Lung (tissue), 17 donors: ENCODE measurements at places on chromosomes 5 and 9.

DNA sequence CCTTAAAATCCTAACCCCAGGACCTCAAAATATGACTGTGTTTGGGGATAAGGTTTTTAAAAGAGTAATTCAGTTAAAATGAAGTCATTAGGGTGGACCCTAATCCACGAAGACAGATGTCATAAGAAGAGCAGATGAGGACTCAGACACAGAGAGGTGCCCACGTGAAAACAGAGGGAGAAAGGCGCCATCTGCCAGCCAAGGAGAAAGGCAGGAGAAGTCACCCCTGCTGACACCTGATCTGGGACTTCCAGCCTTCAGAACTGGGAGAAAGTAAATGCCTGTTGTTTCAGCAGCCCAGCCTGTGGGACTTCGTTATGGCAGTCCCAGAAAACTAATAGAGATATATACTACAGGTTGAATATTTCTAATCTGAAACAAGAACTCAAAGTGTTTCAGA is 67.4 kb downstream of the ROR2 start:
- DNase-seq: no peak

GRCh38 chr9:4864234-4864661 is 71.5 kb downstream of the RCL1 start:
- peak; percentile 24 for DNase-seq

- DNase-seq: peak; percentile 76
These were observed 1.6 kb downstream of the ZFYVE16 start for GRCh38 chr5:80409367-80409966.

GRCh38 chr5:159316519-159317383 is 13.5 kb downstream of the IL12B start:
- peak; percentile 71 for DNase-seq

- no peak for DNase-seq
These were observed 33.2 kb upstream of the RICTOR start for GRCh38 chr5:39107350-39107749.

- no peak for DNase-seq
These were observed 24.6 kb upstream of the GLIS3 start for GRCh38 chr9:4324513-4324912.

DNA sequence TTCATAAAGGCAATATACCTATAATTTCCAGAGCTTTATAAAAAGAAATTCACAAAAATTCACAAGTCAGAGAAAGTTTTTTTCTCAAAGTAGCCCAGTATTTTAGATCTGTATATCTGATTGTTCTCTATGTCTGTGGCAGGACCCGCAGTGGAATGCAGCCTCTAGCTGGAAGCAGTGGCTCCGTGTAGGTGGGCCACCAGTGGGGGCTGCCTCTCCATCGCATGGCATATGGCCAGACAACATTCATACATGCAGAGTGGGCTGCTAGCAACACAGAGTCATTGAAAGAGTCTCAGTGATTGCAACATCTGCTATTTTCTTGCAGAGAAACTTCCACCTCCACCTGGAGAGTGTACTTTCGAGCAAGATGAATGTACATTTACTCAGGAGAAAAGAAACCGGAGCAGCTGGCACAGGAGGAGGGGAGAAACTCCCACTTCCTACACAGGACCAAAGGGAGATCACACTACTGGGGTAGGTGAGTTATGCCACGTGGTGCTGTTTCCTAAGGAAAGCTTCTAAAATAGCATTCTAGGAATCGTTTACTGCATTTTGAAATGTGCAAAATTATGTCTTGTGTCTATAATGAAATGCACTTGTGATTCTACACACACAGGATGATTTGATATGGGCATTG is 88.5 kb upstream of the SMC5 start:
- peak; percentile 18 for DNase-seq

DNA sequence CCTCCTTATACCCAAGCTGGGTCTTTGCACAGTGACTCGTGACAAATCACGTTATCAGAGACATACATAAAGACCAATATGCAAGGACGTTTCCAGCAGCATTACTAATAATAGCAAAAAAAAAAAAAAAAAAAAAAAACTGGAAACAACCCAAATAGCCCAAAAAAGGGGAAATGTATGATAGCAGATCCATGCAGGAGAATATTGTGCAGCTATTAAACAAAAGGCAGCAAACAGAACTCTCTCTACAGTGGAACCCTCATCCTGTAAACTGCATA is 37.7 kb downstream of the C5orf15 start:
- DNase-seq: no peak

GRCh38 chr9:127074561-127075548 is 47.6 kb downstream of the ANGPTL2 start:
- no peak for DNase-seq

- no peak for DNase-seq
These were observed 72.9 kb downstream of the BAAT start for GRCh38 chr9:101311758-101312420.

GRCh38 chr5:153610009-153610408 is 119.5 kb downstream of the GRIA1 start:
- no peak for DNase-seq

DNA sequence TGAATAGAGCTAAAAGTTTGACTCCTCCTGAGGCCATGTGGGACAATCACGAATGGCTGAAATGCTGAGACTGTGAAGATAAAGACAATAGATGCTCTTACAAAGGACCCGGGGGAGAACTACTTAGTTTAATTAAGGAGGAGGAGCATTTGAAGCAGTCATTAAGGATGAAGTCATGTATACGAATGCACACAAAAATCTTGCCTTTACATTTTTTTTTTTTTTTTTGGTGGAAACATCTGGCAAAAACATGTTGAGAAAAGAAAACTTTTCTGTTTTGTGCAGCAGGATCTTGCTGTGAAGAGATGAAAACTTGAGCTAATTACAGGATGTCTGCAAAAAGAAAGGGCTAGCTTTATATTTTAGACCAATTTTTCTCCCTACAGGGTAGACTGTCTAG is 42.3 kb upstream of the NR3C1 start:
- DNase-seq: no peak

DNA sequence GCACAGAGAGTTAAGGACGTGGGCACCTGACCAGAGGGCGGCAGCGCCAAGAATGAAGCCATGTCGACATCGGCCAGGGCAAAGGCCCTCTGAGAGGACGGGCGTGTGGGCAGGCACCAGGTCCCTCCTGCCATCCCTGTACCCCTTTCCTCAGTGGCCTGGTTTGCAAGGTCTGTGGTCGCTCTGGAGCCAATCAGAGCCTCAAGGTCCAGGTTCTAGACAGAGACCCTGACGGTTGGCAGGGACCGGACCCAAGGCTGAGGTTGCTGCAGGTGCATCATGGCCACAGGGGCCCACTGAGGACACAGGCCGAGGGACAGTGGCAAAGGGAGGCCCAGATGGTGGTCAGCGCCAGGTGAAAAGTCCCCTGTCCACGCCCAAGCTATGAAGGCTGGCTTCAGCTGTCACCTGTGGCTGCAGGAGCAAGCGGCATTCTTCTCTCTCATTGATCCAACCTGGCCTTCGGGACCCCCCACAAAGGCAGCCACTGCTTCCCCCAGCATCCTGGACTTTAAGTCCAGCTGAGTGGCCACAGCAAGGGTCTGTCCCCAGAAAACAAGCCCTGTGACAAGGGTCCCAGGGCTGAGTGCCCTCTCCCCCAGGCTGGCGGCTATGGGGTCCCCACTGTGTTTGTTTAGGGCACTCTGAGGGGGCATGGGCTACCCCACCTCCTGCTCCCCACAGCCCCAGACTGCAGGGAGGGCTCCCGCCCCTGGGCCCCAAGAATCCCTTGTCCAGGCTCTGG is 48.9 kb downstream of the VAV2 start:
- DNase-seq: no peak

DNA sequence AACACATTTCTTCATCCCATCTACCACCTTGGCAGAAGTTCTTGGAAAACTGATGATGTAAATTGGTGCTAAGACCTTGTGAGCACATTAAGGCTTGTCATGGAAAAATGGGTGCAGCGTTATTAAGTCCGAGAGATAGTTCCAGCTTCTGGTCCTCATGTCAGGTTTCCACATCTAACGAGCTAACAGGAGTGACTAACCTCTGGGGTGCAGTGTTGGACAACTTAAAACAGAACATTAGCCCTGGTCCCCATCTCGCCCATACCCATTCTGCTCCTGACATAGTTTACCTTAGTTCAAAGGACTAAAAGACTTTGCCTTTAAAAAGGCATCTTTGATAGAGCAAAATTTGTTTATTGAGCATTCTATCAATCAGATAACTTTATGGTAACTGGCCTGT is 128.0 kb downstream of the SLC1A3 start:
- peak; percentile 32 for DNase-seq

GRCh38 chr9:18154661-18155060 is 319.3 kb upstream of the ADAMTSL1 start:
- no peak for DNase-seq

GRCh38 chr5:6593148-6594016 is 39.5 kb downstream of the NSUN2 start:
- DNase-seq: no peak

DNA sequence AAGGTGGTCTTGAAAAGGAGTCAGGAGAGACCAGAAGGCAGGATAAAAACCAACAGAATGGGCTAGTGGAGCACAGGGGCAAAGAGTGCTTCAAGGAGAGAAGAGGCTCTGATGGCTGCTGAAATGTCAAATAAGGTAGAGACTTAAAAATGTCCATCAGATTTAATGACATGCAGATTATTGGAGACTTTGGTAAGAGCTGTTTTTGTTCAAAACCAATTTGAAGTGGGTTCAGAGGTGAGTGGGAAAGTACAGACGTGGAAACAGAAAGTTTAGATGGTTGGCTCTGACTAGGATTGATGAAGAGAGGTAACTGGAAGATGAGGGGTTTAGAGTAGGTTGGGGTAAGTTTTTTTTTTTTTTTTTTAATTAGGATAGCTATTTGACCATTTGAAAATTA is 14.1 kb downstream of the SLC25A46 start:
- DNase-seq: no peak

DNA sequence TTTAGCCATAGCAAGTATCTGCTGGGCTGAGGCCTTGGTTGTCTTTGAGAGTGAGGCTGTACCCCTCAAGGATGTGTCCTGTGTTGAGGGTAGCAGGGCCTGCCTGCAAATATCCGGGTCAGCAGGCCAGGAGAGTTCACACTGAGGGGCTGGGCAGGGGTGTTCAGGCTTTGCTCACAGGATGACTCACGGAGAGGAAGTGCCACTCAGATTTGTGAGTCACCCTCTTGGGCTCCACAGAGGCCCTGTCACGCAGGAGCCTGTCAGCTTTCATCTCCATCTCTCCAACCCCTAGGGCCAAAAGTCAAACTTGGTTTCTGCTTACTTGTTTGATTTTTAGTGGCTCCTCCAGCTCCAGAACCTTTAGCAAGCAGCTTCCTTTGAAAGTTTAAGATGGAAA is 211.5 kb downstream of the SEC61B start:
- DNase-seq: peak; percentile 10

- no peak for DNase-seq
These were observed 15.0 kb downstream of the SEMA4D start for GRCh38 chr9:89482901-89483361.

DNA sequence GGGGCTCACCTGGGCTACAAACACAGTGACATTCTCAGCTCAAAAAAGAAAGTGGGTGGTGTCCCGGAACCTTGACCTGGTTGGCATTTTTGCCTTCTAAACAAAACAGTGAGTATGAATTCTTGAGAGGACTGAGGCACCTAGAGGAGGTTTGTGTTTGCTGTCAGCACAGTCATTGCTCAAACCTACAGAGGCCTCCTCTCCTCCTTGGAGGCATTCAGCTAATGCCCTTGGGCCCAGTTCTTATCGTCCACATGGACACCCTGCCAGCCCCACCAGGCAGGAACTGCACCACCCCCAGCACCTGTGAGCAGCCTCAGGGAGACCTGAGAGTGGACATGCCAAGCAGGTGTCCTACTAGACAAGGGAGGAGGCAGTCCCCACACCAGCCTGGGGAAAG is 156.7 kb downstream of the SYK start:
- no peak for DNase-seq

- DNase-seq: no peak
These were observed 20.2 kb upstream of the SEC16A start for GRCh38 chr9:136502940-136503550.

DNA sequence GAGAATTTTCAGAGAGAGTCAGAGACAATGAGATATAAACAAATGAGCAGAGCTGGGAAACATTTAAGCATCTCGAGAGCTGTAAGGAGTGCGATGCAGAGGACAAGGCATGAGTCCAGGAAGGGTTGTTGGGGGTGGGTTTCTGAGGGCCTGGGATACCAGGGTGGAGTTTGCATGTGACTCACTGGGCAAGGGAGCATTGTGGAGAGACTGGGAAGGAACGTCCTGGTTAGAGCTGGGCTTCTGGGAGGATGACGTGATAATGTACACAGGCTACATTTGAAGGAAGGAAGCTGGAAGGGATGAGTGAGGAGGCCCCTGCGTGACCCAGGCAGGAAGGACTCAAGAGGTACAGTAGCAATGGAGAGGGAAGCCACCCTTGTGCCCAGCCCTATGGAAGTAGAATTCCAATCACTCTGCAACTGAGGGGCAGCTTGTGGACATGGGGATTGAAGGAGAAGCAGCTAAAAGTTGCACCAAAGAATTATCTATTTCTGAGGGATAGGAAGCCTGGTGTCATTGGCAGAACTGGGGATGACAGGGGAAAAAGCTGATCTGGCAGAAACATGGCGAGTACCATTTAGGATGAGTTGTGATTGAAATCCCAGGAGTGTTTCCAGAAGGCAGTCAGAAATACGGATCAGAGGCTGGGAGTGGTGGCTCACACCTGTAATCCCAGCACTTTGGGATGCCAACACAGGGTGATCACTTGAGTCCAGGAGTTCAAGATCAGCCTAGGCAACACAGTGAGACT is 59.3 kb upstream of the AFAP1L1 start:
- peak; percentile 78 for DNase-seq

DNA sequence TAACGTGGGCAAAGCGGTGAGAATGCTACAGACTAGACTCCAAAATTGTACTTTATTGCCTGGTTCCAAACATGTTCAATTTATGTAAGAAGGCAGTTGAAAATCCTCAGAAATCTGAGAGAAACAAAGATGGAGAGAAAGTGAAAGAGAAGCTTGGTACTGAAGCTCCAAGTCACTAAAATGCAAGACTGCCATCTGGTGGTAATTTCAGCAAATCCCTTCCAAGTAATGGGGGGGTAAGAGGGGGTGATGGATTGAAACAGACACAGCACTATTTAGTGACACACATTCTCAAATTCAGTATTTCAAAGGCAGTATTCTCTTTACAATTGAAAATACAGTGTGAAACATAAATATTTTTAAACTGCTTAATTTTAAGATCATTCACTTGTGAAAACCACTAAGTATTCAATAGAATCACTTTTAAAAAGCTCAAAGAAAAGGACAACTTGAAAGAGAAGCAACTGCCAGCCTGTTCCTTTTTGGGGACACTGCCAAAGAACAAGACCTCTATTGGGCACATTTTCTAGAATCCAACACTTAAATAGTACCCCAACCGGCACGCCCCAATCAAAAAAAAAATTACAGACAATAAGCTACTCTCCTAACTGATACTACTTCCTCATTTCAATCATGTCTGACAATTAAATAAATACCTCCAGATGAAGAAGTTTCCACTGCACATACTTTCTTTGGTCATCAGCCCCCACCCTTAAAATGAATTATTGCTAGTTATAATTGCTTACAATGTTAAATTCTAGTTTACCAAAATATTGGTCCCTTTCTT is 131.5 kb downstream of the AGTPBP1 start:
- DNase-seq: peak; percentile 81
